Stimulated activated CD4-positive, alpha-beta T cell treated with anti-CD3 and anti-CD28 coated beads, Interleukin-1b, Interleukin-23, amount 100 ng/mL, for 24 hours (primary cell): ENCODE measurements at places on chromosomes 12 and 14.

DNA sequence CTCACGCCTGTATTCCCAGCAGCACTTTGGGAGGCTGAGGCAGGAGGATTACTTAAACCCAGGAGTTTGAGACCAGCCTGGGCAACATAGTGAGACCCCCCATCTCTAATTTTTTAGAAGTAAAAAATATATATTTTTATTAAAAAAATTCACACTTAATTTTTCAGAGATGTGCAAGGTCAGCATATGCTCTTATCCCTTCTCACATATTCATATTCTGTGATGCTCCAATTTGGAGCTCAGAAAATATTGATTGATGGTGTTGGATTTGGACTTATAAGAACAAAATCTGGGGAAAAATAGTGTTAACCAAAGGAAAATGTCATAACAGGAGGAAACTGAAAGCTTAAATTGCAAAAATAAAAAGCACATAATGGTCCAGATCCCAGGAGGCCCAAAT lies 9.7 kb downstream of the RAN start:
- DNase-seq: no peak

DNA sequence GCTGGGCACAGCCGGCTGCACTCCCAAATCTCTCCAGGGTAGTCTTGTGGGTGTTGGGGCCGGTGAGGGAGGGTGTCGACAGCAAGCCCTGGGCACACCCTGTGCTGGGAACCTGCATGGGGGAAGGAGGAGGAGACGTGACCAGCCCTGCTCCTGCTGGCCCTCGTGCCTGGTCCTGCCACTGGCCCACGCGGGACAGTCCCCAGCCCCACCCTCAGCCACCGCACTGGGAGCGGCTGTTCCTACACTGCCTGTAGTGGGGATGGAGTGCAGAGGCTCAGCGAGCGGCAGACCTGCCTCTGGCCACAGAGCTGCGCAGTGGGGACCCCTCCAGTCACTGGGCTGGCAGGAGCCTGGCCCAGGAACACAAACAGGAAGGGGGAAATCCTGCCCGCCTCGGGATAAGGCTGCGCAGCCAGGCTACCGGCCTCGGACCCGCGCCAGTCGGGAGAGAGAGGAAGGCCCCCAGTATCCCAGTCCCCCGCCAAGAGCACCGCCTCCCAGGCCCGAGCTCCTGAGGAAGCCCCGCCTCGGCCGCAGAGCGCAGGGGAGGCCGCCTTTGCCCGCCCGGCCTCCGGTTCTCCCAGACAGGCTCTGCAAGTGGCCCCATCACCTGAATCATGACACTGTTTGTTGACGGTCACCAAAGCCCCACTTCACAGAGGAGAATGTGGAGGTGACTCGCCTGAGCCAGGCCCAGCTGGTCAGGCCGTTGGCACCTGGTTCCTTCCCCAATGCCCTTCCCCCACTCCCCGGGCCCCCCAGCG lies 10.6 kb downstream of the AHNAK2 start:
- DNase-seq: no peak

GRCh38 chr14:56119201-56119981 lies 1.2 kb downstream of the PELI2 start:
- DNase-seq: no peak

GRCh38 chr12:114476159-114476558 lies 70.2 kb upstream of the TBX5 start:
- no peak for DNase-seq

GRCh38 chr12:27506645-27507189 lies 17.3 kb upstream of the PPFIBP1 start:
- DNase-seq: no peak

DNA sequence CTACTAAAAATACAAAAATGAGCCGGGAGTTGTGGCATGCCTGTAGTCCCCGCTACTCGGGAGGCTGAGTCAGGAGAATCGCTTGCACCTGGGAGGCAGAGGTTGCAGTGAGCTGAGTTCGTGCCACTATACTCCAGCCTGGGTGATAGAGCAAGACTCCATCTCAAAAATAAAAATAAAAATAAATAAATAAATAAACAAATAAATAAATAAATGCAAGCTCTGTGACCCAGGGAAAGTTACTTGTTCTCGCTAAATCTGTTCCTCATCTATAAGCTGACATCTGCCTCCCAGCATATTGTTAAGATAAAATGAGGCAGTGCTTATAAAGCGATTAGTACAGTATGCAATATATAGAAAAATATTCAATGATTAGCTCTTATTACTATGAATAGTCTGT lies 56.4 kb upstream of the STK38L start:
- no peak for DNase-seq
